ENCODE measurements at places on chromosomes 2 and 18.

- DNase-seq: no peak
These were observed 1598.9 kb upstream of the PIK3C3 start for GRCh38 chr18:40356168-40356567.

GRCh38 chr2:88683160-88684021 lies 8.1 kb upstream of the RPIA start:
- DNase-seq: no peak

DNA sequence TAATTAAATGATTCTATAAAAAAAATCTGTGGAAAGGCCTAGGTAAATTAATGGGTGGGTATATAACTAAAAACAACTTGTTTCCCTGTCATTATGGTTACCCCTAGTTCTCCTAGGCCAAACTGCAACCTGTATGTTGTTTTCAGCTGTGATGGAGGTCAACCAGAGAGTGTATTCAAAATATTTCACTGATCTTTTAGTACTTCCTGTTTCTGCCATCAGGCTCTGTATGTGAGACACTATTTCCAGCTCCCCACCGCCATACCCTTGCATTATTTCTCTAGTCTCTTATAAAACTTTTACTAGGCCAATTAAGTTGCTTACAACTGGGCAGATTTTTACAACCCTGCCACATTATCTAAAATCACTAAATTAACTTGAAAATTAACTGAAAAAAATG lies 21.0 kb upstream of the CDKL4 start:
- peak; percentile 7 for DNase-seq

DNA sequence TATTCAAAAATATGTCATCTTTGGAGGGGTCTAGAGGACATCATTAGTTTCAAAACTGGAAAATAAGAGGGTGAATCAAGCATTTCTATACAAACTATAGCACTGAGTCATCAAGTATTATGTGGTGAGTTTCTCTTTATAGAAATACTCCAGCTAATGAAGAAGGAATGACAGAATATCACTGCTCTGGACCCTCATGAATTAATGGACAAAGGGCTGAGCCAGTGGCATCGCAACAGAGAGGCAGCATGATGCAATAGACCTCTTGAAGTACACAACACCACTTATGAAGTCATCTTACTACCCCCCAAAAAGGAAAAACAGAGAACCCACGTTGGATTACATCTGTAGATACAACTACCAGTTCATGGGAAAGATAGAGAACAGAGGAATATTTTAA lies 27.4 kb upstream of the EIF2AK3 start:
- DNase-seq: no peak

GRCh38 chr2:219538504-219538951 lies 5.1 kb downstream of the CHPF start:
- DNase-seq: no peak

DNA sequence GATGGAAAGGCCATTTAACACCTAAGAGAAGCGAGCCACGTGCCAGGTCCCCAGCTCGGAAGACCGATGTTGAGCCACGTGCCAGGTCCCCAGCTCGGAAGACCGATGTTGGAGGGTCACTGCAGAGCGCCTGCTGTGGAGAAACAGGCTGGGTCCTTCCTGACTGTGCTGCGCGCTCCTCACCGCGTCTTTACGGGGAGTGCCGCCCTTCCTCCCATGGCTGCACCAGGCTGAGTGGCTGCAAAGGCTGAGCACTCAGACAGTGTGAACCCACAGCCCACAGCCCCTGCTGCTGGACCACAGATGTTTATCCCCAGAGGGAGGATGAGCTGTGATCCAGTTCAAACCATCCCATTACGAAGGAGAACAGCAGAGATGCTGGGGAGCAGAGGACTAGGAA lies 55.7 kb downstream of the RTP5 start:
- no peak for DNase-seq

DNA sequence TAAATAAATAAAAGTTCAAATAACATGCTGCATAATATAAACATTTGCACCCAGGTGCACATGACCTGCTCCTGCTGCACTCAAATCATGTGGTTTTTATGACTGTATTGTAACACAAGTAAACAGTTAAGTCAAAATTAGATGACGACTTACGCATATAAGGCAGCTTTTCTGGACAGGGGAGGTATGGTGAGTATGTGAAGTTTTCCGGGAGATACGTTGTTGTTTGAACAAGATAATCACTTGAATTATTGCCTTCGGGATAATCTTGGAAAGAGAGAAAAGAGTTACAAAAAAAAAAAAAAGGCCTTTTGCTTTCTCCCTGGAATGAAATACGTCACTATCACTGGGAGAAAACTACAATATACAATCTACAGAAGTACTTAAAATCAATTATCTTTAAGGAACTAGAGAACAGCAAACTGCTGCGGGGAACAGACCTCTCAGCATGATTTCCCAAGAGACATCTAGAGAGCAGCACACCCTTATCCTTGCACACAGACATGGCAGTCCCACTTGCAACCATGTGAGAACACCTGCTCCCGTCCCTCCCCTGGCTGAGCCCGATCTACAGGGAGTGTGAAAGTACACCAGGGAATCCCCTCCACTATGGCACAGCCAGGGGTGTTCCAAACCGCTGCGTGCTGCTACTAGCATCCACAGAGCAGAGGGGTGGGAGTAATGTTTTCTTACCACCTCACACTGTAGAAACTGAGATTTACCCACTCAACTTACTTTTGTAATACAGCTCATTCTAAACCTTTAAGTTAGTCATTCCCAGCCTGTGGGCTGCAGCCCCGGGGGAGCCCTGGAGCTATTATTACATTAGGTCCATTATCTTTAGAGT lies 26.3 kb downstream of the B4GALT6 start:
- peak; percentile 30 for DNase-seq

DNA sequence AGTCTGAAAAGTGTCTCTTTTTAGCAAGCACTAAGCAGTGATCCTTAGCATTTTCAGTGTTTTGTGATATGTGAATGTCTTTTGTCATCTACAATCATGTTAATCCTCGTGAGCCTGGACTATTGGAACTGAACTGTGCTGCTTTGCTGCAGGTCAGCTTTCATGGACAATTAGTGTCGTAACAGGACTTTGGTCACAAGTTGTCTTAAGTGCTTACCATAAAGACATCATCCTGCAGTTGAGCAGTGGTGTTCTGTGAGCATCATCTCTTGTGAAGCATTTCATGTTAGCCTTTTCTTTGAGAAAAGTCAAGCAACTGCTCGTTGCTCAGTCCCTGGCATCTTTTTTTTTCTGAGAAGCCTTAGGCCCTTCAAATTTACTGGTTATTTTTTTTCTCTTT lies 135.9 kb downstream of the ZNF407 start:
- DNase-seq: no peak

DNA sequence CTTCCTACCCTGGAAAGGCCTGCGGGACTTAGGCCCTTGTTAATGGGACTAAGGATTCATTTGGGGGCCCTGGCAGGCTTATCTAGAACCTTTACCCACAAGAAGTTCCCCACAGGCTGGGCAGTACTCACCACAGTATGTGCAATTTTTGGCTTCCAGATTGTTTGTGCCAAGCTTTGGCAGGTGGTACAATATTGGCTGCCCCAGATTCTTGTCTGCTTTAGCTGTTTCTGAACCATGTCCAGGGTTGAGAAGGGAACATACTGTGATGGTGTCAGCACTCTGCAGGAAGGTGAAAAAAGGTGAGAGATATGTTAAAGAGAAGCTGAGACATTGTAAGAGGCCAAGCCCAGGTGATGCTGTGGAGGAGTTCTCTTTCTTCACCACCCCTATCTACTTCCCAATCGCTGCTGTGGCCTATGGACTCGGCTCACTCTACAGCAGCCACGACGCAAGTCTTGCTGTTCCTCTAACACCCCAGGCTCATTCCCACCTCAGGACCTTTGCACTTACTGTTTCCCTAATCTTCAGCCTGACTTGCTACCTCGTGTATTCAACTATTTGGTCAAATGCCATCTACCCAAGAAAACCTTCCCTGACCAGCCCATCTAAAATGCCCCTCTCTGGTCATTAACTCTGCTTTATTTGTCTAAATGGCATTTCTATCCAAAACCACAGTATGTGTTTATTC lies 9.2 kb downstream of the SLC4A5 start:
- DNase-seq: no peak

- no peak for DNase-seq
These were observed 19.5 kb downstream of the RALBP1 start for GRCh38 chr18:9494778-9495331.

- no peak for DNase-seq
These were observed 215.3 kb upstream of the GULP1 start for GRCh38 chr2:188076149-188077056.

DNA sequence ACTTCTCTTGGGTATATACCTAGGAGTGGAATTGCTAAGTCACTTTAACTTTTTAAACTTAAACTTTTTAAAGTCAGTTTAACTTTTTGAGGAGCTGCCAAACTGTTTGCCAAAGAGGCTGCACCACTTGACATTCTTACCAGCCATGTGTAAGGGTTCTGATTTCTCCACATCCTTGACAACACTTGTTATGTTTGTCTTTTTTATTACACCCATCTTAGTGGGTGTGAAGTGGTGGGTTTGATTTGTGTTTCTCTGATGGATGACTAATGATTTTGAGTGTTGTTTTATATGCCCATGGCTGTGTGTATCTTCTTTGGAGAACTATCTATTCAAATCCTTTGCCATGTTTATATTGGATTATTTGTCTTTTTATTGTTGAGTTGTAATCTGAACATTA lies 13.6 kb downstream of the ASAP2 start:
- DNase-seq: no peak

GRCh38 chr2:47661310-47661709 lies 121.6 kb upstream of the MSH6 start:
- DNase-seq: no peak

DNA sequence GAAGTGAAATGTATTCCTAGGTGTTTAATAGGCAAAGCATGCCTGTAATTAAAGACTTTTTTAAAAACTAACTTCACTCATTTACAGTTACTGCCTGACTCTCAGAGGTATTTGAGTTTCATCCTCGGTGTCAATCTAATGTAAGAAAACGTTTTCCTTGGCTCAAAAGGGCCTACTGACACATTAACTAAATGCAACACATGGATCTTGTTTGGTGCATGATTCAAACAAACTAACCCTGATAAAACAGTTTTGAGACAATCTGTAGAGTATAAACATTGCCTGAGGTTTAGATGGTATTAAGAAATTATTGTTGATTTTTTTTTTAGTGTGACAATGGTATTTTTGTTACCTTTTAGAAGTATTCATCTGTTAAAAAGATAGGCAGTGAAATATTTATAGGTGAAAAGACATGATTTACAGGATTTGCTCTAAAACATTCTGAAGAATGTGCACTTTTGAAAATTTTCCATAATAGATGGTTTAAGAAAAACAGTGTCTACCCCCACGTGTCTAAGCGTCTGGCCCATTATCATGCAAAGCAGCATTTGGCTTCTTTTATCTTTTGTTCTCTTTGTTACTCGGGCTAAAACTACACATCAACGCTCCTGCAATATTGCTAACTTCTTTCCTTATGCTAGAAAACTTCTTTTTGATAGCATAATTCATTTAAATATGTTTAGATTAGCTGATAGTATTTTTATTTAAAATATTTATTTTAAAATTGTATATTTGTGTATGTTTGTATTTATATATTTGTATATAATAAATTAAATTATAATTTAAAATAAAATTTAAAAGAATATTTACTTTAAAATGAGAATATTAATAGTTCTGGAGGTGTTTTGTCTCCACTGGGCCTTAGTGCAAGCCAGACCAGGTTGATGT lies 160.2 kb upstream of the NDUFV2 start:
- DNase-seq: no peak

GRCh38 chr18:3930126-3931012 lies 480.4 kb downstream of the TGIF1 start:
- no peak for DNase-seq

GRCh38 chr18:25038261-25038660 lies 313.7 kb downstream of the ZNF521 start:
- no peak for DNase-seq

DNA sequence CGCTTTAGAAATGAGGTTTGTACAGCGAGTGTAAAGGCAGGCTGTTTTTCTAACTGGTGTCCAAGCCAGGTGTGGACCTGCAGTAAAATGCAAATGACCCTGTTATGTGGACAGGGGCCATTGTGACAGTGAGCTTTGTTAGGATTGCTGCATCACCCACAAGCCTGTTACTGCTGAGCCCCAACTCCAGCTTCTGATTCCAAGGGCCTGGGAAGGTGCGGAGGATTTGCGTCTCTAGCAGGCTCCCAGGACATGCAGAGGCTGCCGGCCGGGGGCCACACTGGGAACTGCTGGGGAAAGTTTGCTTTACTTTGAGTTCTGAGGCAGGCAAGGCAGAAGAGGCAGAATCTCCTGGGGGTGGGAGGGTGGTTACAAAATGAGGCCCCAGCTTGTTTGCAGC lies 164.1 kb downstream of the GLI2 start:
- no peak for DNase-seq

- DNase-seq: no peak
These were observed 102.3 kb downstream of the STPG4 start for GRCh38 chr2:47052847-47053246.

- DNase-seq: no peak
These were observed 167.1 kb downstream of the RPRM start for GRCh38 chr2:153311432-153311831.

DNA sequence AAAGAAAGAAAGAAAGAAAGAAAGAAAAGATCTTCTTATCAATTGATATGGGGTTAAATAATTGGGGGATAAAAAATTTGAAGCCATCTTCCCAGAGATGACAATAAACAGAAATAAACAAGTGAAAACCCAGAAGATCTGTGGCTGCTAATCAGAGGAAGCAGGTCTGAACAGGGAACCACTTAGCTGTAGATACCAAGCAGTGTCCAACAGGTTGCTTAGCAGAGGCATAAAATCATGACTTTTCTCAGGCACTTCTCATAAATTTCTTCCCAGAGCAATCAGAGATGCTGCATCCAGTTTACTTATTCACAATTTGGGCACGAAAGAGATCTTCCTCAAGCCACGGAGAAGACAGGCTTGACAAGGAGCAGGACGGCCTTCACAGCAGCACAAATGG lies 5.7 kb upstream of the LPIN1 start:
- no peak for DNase-seq

DNA sequence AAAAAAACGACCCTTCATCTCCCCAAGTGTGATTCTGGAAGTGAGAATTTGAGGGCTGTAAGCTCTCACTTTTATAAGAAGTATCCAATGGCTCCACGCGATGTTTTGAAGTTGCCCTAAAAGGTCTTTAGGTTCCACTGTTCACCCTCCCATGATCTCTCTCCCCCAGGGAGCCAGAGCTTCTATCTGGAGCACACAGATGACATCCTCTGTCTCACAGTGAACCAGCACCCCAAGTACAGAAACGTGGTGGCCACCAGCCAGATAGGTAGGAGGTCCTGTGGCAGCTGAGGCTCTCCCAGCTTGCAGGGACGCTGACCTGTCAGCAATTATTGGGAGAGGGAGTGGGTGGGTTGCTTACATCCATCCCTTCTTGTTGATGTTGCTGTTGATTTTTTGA lies 97.8 kb downstream of the RTN4 start:
- DNase-seq: no peak

- DNase-seq: no peak
These were observed 103.9 kb downstream of the TTC32 start for GRCh38 chr2:19797871-19798270.

- DNase-seq: no peak
These were observed 4.6 kb downstream of the NEURL3 start for GRCh38 chr2:96500385-96501066.

DNA sequence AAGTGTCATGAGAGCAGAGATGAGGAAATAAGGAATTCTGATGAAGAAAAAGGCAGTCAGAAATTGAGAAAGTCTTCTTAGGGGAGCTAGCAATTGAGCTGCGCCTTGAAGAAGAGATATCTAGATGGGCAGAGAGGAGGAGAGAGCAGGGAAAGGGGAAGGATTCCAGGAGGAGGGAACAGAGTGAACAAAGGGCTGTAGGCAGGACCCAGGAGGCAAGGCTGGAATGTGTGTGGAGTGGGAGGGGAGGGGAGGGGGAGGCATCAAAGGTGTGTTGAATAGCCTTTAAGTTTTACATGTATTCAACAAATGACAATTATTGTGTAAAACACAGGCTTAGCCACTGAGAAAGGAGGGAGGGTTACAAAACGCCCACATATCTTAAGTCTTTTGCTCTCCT lies 164.5 kb downstream of the TDRD15 start:
- DNase-seq: no peak
